ENCODE measurements at places on chromosomes 12 and 14.
A peak's percentile ranks its signal among the peaks of the same experiment; 100 is the strongest.

GRCh38 chr14:99230208-99231151, 41.5 kb downstream of the BCL11B start:
- peak; percentile 92 for DNase-seq

GRCh38 chr14:89060191-89060590, 235.7 kb downstream of the TTC8 start:
- DNase-seq, result no peak

DNA sequence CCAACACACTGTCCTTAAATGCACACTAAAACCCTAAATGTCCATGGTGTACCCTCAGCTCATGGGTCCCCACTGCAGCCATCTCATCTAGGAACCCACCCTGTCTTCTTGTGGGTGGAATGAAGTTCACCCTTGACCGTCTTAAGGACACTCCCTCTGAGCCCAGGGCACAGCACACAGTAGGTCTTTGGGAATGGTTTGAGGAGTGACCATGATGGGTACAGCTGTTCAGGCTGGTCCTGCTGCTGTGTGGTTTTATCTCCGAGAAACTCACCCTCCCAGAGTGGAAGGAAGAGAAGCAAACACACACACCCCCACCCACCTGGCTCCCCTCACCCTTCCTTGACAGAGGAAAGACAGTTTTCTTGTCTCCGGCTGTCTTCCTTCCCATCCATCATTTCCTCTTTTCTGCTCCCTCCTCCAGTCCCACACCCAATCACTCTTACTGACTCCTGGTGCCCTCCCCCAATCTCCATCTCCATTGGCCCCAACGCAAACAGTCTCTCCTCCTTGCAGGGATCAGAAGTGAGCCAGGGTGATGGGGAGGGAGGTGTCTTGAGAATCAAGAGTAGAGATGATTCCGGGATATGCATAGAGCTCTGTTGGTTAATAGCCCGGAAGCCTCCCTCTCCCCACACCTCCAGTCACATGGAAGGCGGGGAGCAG, 105.9 kb upstream of the LHX5 start:
- no peak for DNase-seq

GRCh38 chr12:127830730-127831129, 436.2 kb upstream of the TMEM132C start:
- no peak for DNase-seq

DNA sequence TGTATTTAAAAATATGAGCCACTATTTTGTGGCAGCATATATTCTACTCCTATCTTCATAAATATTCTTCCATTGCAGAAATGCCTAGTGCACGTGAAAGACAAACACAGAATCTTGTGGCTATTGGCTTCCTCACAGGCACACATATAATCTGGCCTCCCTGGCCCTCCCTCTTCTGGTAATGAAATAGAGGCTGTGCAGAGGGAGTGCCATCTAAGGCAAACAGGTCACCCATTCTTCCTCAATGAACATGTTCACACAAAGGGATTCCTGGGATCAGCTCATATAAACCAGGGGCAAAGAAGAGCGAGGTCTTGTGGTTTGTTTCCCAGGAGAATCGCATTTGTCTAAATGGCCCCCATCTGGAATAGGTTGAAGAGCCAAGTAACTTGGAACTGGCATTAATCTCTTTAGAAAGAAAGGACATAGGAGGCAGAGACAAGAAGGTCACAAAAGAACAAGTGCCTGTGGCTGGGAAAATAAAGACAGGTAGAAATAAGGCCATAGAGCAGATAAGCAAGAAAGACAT, 171.6 kb upstream of the PTPRQ start:
- no peak for DNase-seq

- DNase-seq, result peak; percentile 19
These were observed 145.8 kb downstream of the BICD1 start for GRCh38 chr12:32252199-32253073.

- DNase-seq, result peak; percentile 85
These were observed 231.2 kb downstream of the CHST11 start for GRCh38 chr12:104687823-104688573.

- DNase-seq, result no peak
These were observed 1292.2 kb upstream of the TMEM132C start for GRCh38 chr12:126974779-126975178.

DNA sequence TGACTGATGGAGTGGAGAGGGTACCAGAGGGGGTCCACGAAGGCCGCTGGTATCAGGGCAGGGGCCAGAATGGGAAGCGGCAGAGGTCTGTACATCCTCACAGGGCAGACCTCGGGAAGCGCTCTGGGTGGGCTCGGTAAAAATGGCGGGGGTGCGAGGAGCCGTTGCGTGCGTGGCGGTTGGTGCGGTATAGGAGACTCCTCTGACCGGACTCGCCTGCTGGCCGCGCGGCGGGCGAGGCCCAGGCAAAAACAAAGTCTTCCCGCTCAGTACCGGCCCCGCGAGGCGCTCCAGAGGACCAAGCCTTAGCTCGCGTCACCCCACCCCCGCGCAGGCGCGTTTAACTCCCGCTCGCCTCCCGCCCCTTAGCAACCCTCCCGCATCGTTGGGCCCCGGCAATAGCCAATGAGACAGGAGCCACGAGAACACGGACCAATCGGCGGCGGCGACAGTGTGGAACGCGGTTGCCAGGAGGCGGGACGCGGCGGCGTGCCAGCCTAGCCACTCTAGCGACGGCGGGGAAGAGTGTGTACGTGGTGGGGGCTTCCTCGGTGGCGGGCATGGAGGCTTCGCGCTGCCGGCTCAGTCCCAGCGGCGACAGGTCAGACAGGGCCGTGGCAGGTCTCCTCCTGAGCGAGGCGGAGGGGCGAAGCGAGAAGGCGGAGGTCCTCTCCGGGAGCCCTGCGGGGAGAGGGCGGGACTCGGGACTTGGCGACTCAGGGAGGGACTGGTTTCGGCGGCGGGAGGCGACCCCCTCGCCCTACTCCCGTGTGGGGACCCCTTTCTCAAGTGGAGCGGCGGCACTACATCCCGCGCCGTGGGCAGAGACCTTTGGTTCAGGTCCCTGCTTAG, at the start of gene TULP3:
TSS of gene TULP3 (plus strand) at position 504 of the 852 bp plus-strand sequence. CDS start at position 561, 57 bp downstream.
- peak; percentile 98 for DNase-seq

- DNase-seq, result no peak
These were observed 736.3 kb downstream of the RPS29 start for GRCh38 chr14:48849741-48850322.

DNA sequence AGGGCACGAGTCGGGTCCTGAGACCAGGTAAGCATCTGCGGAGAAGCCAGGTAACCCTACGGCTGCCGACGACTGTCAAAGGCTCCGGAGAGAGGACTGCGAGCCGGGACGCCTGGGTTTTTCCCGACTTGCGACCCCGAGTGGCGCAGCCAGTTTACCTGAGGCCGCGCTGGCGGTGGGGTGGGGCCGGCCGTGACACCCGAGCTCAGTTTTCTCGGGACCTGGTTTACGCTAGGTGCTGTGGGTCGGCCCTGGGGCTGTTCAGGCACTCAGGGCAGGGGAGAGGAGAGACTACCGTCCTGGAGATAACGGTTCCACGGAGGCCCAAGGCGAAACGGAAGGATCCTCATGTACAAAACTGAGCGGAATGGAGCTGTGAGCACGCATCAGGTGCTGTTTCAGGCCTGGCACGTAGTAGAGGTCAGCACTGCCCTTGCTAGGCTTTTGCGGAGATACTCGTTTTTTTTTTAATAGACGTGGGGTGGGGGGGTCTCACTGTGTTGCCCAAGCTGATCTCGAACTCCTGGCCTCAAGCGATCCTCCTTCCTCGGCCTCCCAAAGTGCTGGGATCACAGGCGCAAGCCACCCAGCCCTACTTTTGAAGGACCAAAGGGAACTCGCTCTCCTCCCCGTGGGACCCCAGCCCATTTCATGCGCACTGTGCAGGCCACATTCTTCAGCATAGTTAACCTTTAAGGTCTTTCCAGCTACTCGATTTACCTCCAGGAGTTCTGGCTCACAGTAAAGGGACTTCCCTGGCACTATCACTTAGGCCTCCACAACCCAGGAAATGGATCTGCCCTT, 471 bp downstream of the MTRFR start:
- peak; percentile 44 for DNase-seq

DNA sequence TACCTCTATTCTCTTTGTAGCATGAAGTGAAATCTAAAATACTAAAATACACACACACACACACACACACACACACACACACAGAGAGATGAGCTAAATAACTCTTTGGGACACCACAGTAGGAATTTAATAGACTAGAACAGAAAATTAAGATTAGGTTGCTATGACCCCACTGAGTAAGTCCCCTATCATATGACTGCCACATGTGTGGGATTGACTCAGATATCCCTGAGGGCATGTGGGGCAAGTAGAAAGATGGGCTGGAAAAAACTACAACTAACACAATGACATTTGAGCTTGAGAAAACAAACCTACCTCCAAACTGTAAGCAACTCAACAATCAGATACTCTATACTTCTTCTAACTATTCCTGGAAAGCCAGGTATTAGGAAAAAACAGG, 27.0 kb downstream of the SLC25A21 start:
- no peak for DNase-seq

DNA sequence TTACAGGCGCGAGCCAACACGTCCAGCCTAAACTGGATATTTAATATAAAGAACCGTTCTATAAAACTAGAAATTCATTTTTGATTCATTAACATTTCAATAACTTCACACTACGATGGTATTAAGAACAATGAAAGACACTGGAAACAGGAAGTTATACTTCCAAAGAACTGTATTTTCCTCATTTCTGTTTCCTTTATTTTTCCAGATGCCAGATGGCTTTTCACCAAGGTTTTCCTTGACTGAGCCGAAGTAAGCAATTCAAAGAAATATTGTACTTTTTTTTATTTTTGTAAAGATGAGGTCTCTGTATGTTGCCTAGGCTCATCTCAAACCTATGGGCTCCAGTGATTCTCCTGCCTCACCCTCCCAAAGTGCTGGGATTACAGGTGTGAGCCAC, 28.2 kb downstream of the EEA1 start:
- DNase-seq, result no peak

GRCh38 chr12:75666126-75666938, 154.9 kb upstream of the KRR1 start:
- no peak for DNase-seq

DNA sequence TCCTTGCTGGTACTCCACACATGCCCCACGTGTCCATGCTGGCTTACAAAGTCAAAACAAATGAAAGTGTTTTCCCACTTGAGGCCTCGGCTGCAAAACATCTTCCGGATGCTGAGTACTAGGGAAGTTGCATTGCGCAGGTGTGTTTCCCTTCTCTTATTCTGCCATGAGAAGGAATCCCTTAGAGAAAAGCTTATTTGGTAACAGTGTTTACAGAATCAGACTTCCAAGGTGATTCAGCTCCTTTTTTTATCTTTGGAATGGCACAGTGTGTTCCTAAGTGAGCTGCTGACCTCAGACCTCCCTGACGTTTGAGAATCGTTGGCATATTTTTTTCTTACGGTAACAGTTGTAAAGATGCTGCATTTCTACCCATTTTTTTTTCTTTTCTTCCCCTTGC, 211.3 kb downstream of the ESR2 start:
- no peak for DNase-seq

DNA sequence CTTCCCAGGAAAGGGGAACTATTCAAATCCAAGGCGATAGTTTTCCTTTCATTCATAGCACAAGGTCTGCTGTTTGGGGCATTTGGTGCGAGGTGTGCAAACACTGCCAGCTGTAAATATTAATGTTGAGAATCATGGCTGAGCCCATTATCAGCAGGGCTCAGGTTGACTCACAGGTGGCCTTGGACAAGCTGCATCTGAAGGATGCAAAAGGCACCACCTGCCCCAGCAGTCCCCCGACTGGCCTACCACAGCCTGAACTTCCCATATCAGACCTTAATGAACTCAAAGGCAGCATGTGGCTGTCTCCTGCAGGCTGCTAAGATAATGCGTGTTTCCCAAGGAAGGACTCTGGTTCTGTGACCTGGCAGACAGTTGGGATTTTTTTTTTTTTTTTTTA, 93.3 kb upstream of the MAP1LC3B2 start:
- DNase-seq, result no peak

DNA sequence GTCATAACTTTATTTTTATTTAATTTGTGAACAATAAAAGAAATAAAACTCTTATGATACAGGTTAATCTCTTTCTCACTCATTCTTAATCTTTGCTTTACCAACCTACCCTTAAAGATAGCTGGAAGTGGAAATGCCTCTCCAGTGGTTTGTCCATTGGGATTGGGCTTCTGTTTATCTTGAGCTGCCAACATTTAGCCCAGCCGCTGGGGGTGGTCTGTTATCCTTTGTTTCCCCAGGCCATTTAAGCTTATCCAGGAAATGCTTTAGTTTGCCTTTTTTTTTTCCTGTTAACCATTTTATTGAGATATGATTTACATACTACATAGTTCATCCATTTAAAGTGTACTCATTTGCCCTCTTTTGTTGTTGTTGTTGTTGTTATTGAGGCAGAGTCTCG, 8.2 kb downstream of the TDG start:
- DNase-seq, result no peak

GRCh38 chr12:47088021-47088944, 8.5 kb upstream of the AMIGO2 start:
- no peak for DNase-seq

- peak; percentile 17 for DNase-seq
These were observed 27.6 kb downstream of the TC2N start for GRCh38 chr14:91839749-91840148.

DNA sequence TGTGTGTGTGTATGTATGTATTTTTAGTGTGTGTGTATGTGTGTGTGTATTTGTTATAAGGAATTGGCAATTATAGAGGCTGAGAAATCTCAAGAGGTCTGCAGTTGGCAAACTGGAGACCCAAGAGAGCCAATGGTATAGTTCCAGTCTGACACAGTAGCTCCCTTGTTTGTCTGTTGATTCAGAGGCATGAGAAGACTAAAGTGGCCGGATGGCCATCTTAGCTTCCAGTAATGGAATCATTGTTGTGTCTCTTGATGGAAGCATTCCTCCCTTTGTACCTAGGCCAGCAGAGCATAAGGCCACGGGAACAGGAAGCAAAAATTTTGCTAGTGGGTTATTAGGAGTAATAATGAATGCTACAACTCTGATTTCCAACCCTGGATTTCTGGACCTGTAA, 460.6 kb downstream of the TMTC2 start:
- DNase-seq, result no peak

- no peak for DNase-seq
These were observed 76.4 kb upstream of the ANO4 start for GRCh38 chr12:100718187-100718586.

DNA sequence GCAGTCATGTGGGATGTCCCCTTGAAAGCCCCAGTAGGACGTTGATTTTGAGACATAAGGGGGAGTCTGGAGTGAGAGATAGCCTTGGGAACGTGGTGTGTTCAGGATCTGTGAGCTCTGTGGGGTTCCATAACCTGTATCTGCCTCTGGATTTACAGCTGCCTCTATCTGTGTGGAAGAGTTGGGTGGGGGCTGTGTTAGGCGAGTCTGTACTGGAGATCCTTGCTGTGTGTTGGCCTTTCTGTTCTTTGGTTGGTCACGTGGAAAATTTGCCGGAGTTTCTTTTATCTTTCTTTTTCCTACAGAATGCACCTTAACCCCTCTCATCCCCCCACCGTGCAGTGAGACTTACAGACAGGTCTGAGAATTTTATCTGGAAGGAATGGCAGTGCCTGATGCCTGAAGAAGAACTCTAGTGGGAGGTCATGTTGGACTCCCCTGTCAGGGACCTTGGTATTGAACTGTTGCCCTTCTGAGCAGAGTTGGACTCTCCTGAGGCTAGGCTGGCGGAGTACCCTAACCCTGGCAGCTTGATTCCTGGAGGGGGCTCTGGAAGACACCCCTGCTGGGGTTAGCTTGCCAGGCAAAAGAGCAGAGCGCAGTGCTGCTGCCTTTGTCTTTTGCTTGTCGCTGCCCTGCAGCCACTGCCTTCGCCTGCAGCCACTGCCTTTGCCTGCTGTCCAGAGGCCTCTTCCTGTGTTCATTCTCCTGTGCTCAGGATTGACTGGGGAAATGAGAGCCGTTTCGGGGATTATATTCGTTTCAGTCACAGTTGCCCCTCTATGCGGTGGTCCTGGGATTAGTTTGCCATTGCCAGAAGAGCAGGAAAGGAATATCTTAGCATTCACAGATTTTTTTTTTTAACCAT, 34.1 kb downstream of the ZNF664 start:
- DNase-seq, result no peak
